ENCODE measurements at places on chromosomes 2 and 18.
A peak's percentile ranks its signal among the peaks of the same experiment; 100 is the strongest.

- DNase-seq = no peak
Observed at GRCh38 chr2:220277445-220277975, 650.1 kb downstream of the SLC4A3 start.

GRCh38 chr2:158795195-158795924, at the start of gene DAPL1:
Gene DAPL1 (plus strand): TSS chr2:158795317. CDS start chr2:158795373, 56 bp downstream.
- DNase-seq = no peak

- DNase-seq = peak; percentile 61
Observed at GRCh38 chr2:19796035-19796695, 105.6 kb downstream of the TTC32 start.

DNA sequence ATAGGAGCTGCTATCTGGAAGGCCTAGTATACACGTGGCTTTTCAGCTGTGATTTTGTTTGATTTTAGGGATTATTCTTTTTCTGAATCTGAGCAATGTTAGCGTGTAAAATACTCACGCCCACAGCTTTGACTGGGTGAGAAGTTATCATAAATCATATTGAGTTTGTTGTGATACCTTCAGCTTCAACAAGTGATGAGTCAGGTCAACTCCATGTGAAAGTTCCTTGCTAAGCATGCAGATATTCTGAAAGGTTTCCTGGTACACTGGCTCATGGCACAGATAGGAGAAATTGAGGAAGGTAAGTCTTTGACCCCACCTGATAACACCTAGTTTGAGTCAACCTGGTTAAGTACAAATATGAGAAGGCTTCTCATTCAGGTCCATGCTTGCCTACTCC, at the start of gene GKN1:
Gene GKN1 (plus strand): TSS at position 386 of the 400 bp plus-strand sequence. CDS start 42 bp downstream, outside the sequence.
- no peak for DNase-seq

DNA sequence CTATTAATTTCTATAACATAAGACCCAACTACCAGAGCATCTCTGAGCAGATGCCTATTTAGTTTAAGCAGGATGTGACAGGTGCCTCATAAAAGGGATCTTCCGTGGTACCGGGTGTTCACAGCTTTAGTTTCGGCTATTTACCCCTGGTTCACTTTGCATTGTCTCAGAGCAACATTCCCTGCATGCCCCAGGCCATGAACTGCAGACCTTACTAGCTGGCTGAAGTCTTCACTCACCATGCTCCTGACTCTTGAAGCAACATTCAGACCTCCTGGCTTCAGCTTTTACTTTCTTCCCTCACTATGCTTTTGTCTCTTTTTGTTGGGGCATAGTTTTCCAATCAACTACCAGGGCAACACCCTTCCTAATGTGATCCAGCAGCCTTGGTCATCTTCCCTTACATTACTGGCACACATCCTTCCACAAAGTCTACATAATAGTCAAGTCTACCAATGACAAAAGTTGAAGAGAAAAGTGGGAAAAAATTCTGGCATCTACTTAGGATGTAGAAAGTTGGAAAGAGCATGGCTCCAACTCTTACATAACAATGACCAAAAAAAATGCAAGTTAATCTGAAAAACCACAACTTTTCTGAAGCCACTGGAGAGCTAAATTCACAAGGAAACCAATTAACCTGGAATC, 99.2 kb downstream of the SESTD1 start:
- DNase-seq = no peak

DNA sequence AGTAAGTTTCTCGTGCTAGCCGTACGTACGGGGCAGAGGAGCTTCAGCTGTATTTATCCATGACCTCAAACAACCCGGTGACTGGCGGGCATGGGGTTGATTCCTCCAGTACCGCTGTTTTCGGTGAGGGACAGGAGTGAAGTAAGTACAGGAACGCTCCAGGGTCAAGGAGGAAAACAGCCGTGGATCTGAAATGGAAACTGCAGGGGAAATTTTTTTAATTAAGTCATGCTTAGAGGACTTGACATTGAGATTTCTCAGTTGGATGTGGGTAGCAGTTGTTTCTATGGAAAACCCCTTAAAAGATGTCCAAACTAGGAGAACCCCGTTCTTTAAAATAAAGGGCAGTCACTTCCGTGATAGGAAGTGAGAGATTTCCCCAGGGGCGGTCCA, 1.2 kb downstream of the RAB12 start:
- DNase-seq = no peak

DNA sequence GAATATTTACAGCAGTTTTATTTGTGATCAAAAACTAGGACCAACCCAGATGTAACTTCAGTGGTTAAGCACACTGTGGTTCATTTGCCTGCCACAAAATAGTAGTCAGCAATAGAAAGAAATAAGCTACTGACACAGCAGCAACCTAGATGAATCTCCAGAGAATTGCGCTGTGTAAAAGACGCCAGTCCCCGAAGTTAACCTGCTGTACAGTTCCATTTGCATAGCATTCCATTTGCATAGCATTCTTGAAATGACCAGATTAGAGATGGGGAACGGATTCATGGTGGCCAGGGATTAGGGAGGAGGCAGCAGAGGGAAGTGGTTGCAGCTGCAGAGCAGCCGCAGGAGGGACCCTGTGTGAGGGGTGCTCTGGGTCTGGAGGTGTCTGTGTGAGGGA, 39.3 kb upstream of the NFATC1 start:
- DNase-seq = no peak

DNA sequence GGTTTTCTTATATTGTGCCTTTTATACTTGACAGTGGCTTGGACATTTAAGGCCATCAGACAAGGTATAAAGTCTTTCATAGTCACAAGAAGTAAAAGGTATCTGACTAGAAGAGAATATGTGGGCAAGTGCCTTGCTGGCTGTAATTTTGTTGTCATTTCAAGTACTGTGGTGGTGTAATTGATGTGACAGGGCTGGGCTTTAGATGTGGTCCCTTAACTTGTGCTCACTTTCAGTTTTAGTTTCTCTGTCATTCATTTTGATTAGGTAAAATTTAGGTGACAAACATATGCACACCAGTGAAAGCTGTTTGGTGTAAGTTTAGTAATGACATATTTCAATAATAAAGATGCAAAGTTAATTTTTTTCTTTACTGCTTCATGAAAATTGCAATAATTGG, 31.2 kb upstream of the TBR1 start:
- no peak for DNase-seq

DNA sequence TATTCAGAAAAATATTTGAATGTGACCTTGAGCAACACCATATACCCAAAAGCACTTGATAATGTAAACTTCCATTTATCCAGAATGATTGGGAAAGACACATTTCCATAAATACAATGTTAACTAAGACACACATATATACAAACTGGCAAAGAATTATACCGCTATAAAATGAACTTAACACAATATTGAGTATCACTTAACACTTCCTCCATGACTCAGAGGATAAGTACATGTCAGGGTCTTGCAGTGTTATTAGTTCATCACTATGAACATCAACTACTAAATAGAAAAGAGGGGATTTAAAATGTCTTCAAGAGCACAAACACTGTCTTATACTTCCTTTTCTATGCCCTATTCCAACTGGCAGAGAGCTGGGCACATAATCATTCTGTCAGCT, 18.6 kb downstream of the WDSUB1 start:
- DNase-seq = no peak

- no peak for DNase-seq
Observed at GRCh38 chr2:149709496-149710263, 122.1 kb upstream of the MMADHC start.

- no peak for DNase-seq
Observed at GRCh38 chr2:157337978-157338377, 12.4 kb upstream of the ERMN start.

DNA sequence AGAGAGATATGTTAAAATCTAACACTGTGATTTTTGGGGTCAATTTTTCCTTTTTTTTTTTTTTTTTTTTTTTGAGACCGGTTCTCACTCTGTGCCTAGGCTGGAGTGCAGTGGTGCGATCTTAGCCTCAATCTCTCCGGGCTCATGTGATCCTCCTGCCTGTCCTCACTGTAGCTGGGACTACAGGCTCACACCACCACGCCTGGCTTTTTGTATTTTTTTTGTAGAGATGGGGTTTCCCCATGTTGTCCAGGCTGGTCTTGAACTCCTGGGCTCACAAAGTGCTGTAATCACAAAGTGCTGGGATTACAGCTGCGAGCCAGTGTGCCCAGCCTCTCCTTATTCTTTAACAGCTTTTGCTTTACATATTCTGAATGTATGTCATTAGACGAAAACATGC, 2.9 kb upstream of the HAAO start:
- DNase-seq = no peak

- no peak for DNase-seq
Observed at GRCh38 chr2:236694146-236694888, 124.7 kb downstream of the ACKR3 start.

GRCh38 chr2:241003047-241003360, 4.6 kb downstream of the SNED1 start:
- no peak for DNase-seq

DNA sequence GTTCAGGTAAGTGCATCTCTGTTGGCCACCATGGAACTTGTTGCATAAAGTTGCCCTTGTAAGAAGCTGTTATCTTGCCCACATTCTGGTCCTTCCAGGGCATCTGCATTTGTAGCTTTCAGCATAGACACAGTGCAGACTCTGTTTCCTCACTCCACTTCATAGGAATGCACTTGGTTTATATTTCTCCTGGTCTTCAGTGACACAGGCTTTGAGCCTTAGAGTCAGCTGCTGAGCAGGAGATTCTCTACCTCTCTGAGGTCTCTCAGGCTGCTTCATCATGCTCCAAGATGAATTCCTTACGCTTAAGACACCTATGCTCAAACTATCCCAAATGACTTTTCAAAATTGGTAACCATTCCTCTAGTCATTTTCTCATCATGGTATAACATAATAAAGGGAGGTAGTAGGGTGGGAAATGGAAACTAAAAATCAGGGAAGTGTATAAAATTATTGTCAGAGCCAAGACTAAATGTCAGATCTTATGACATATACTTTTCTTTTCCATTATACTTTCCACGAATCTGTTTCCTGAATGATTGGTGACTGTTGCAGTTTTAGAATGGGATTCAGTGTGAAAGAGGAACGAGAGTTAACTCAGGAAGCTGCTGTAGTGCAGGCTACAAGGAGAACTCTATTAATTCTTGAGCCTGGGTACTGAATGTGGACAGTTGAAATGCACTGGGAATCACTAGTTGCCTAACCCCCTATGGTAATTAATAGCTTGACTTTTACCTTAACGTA, 72.0 kb downstream of the GALNT1 start:
- no peak for DNase-seq

DNA sequence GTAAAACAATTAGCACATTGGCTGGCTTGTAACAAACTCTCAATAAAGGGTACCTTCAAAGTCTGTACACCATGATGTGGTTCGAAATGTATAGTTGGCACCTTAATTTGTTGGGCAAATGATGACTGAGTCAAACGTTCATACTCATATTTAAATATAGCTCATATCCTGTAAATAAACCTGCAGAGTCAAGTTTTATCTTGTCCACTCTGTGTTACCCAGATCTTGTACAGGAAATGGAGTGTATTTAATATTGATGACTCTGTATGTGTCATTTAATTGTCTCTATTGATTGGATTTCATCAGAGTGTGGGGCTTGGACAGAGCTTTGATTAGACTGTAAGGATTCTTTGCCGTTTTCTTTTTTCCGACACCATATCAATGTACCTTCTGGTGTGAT, 805.6 kb upstream of the ZEB2 start:
- DNase-seq = no peak

GRCh38 chr2:54461261-54461660, 5.1 kb downstream of the SPTBN1 start:
- DNase-seq = no peak

GRCh38 chr18:24187689-24188088, 48.8 kb downstream of the CABYR start:
- no peak for DNase-seq

DNA sequence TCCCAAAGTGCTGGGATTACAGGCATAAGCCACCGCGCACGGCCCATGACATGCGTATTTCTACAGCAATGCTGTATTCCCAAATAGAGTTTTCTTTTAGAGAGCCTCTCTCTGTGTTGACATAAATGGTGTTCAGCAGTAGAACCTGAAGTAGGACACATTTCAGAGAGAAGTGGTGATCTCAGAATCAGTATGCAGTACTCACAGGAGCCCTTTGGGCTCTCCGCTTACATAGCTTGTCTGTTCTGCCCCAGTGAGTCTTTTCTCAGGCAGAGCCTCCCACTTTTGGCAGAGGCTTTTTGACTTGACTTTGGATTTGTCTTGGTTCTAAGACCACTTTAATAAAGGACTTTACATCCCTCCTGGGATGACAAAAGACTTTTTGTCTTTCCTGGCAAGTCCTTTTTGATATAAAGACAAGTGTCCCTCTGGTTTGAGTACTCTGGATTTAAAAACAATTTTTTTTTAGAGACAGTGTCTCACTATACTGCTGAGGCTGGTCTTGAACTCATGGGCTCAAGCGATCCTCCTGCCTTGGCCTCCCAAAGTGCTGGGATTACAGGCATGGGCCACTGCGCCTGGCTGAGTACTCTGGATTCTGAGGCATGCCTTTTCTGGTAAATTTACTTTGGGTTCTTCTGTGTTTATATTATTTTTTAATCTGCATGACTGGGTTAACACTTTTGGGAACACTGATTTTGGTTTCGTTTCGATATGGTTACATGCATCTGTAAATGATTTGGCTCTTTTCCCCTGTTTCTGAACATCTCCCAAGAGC, 113.3 kb downstream of the SMAD2 start:
- no peak for DNase-seq

DNA sequence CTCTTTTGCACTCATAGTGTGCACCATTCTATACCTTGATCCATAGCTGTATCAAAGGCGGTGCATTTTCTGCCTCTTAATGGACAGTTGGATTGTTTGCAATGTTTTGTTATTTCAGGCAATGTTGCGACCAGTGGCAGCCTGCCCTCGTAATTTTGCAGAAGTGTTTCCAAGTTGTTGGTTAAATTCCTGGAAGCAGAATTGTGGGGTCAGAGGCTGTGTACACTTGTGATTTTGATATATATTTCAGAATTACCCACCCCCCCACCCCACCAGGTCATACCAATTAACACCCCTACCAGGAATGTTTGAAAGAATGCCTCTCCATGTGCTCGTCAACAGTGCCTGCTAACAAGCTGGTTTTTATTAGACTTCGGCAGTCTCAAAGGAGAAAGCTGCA, 32.4 kb upstream of the IL1R1 start:
- DNase-seq = no peak

DNA sequence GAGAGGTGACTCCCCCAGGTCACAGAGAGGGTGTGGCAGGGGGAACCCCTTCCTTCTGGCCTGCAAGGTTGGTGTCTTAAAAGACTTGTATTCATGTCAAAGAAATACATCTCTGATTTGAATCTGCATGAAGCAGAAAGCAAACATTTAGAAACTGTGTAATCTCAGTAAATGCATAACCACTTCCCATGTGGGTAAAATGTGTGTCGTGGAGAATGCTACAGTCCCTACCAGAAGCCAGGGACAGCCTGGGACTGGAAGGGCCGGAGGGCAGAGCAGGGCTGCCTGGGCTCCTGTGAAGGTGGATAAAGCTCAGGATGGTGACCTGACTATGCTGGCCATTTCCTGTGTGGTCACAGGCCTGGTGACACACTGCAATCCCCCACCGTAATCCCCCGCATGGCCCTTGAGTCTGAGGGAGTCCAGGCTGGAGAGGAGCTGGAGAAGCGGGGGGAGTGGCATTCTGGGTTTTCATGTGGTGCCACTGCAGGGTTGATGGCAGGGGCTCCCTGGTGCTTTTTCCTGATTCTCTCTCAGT, 102.2 kb downstream of the LRRC30 start:
- DNase-seq = no peak
